HCT116 (cell line): ENCODE measurements at places on chromosomes 3 and 15. TPM values are rescaled to one million over a fixed set of nuclear protein-coding genes. Genes with fewer than 3 reads are reported as not detected.
A peak's percentile ranks its signal among the peaks of the same experiment; 100 is the strongest.

The PLA2G4D gene
- 0.34 TPM for total RNA-seq

The IGSF10 gene
- total RNA-seq, result 0.02 TPM

- H3K36me3 ChIP-seq, result peaks cover 13% of the 10 kb centered on the region; the same call in 1 of the 2 replicates
- H3K4me3 ChIP-seq, result peak overlapping the region; percentile 89
- no peaks in the 10 kb centered on the region for H3K27me3 ChIP-seq
- peak overlapping the region; percentile 75 for H3K27ac ChIP-seq
- no peaks in the 10 kb centered on the region for H3K4me1 ChIP-seq
- no peak for DNase-seq
Measured at GRCh38 chr3:40309925-40310695, 603 bp downstream of the EIF1B start.

DNA sequence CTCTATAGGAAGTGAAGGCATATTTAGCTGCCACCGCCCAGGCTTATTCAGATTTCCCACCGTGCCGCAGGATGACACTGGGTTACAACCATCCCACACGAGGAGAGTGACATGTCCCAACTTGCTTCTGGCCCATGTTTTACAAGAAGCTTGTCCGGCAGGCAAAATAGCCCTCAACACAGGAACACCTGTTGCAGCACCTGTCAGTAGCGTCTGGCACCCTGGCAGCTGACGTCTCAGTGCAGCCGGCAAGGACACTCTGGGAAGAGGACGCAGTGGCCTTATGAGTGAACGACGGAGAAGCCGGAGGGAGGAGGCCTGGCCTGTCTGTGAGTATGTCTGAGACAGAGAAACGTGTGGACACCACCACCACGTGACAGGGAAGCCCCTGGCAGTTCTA, 32.1 kb downstream of the FAM174B start:
- no peaks in the 10 kb centered on the region for H3K36me3 ChIP-seq
- no peak overlapping the region for H3K27ac ChIP-seq
- no peak overlapping the region for H3K4me3 ChIP-seq
- no peak for DNase-seq
- no peaks in the 10 kb centered on the region for H3K4me1 ChIP-seq

GRCh38 chr3:121958801-121959200, 63.2 kb downstream of the ILDR1 start:
- no peak for DNase-seq
- no peak overlapping the region for H3K27ac ChIP-seq
- no peak overlapping the region for H3K4me3 ChIP-seq

The NTRK3 gene
- not detected for total RNA-seq

The ANKUB1 gene
- total RNA-seq, result not detected

The GALNT15 gene
- 0.05 TPM for total RNA-seq

GRCh38 chr3:14959359-14959943, 12.1 kb downstream of the NR2C2 start:
- no peak overlapping the region for H3K4me3 ChIP-seq
- no peaks in the 10 kb centered on the region for H3K4me1 ChIP-seq
- H3K36me3 ChIP-seq, result 0 out of 2 replicates have a peak, but pooled peaks cover 3% of the 10 kb centered on the region
- no peaks in the 10 kb centered on the region for H3K27me3 ChIP-seq
- H3K27ac ChIP-seq, result no peak overlapping the region

- H3K4me3 ChIP-seq, result no peak overlapping the region
- H3K27me3 ChIP-seq, result no peaks in the 10 kb centered on the region
- DNase-seq, result no peak
- no peaks in the 10 kb centered on the region for H3K4me1 ChIP-seq
- H3K27ac ChIP-seq, result no peak overlapping the region
Measured at GRCh38 chr3:71041371-71041770, 542.2 kb downstream of the FOXP1 start.

The TFG gene
- total RNA-seq, result 99.1 TPM

DNA sequence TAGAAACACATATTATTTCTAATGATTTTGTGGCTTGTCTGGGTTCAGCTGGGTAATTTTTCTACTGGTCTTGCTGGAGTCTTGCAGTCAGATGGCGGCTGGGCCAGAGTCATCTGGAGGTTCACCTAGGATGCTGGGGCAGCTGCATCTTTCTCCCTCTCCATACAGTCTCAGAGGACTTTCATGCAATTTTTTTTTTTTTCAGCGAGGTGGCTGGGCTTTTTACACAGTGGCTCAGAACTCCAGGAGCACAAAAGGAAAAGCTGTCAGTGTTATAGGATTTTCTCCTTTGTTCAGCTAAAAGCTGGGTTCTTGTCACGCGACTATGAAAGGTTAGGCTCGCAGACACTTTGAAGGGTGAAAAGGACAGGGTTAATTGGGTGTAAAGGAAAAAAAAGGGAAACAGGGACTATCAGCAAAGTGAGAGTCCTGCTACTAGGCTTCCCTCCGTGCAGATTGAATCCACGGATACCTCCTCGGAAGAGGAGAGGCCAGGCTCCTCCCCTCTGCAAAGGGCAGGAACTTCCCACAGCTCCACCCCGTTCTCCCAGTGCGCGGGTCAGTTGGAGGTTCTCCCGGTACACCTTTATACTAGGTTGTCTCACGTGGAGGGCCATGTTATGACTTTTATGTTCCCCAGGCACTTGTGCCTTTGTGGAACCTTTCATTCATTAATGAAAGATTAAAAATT, 44.3 kb downstream of the ADGRG7 start:
- no peak overlapping the region for H3K4me3 ChIP-seq
- DNase-seq, result no peak
- H3K27ac ChIP-seq, result no peak overlapping the region
- peaks cover 6% of the 10 kb centered on the region; the same call in 1 of the 2 replicates for H3K4me1 ChIP-seq

- H3K4me3 ChIP-seq, result no peak overlapping the region
- H3K27ac ChIP-seq, result no peak overlapping the region
- no peaks in the 10 kb centered on the region for H3K27me3 ChIP-seq
- H3K36me3 ChIP-seq, result no peaks in the 10 kb centered on the region
- H3K4me1 ChIP-seq, result no peaks in the 10 kb centered on the region
Measured at GRCh38 chr15:82184776-82185175, 77.8 kb downstream of the EFL1 start.

DNA sequence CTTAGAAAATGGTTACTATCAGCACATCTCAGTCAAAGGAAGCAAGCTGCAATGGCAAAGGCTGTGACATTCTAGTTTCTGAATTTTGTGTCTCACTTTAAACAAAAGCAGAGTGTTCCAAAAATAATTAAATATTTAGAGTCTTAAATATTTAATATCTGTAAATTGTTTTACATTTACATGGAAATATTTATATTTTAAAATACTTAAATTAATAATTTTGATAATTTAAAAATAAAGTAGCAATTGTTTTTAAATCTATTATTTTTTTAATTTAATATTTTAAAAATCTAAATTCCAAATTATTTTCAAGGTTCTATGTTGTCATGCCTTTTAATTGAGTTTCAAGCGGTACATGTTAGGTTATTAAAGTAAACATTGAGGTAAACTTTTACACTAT, 843.1 kb downstream of the ROBO1 start:
- no peak overlapping the region for H3K27ac ChIP-seq
- no peaks in the 10 kb centered on the region for H3K27me3 ChIP-seq
- H3K4me1 ChIP-seq, result no peaks in the 10 kb centered on the region
- no peak overlapping the region for H3K4me3 ChIP-seq
- DNase-seq, result no peak
- H3K36me3 ChIP-seq, result no peaks in the 10 kb centered on the region

The PLA2G4E gene
- total RNA-seq, result not detected

- H3K27me3 ChIP-seq, result peaks cover 12% of the 10 kb centered on the region
- H3K27ac ChIP-seq, result no peak overlapping the region
- DNase-seq, result no peak
- H3K4me1 ChIP-seq, result no peaks in the 10 kb centered on the region
- no peaks in the 10 kb centered on the region for H3K36me3 ChIP-seq
Measured at GRCh38 chr3:72177075-72178050, 392.4 kb upstream of the PROK2 start.

The GLDN gene
- 3.0 TPM for total RNA-seq

DNA sequence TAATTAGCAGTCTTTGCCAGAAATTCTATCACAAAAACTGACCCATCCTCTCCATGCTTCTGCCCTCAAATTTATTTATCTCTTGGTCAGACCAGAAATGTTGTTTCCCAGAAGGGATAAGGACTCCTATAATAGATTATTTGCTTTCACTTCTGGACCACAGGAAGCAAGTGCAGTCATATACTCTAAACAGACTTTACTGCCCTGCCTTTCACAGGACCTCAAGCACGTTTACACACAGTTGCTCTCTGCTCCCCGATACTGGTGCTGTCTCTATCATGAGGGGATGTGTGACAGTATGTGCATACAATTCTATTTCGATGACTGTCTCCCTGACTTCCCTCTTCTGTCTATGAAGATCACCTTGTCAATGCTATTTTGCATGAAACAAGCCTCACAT, 205.5 kb upstream of the TGFBR2 start:
- H3K27me3 ChIP-seq, result no peaks in the 10 kb centered on the region
- no peak overlapping the region for H3K27ac ChIP-seq
- H3K4me3 ChIP-seq, result no peak overlapping the region
- no peaks in the 10 kb centered on the region for H3K4me1 ChIP-seq

- no peak overlapping the region for H3K27ac ChIP-seq
- H3K36me3 ChIP-seq, result no peaks in the 10 kb centered on the region
- no peak for DNase-seq
Measured at GRCh38 chr15:92599394-92599970, 56.1 kb downstream of the FAM174B start.

DNA sequence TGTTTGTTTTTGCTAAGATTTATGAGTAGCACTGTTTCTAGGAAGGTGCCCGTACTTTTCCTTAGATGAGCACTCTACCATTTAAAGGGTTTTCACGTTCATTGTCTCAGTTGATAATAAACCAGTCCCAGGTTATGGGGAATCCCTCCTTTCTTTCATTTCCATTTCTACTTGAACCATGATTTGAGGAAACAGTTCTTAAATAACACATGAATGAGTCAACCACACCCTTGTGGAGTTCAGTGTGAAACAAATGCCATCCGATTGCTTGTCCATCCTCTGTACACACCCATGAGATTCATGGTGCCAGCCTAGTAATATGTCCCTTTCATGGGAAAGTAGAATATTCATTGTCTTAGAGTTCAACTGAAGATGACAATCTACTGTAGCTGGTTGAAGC, 23.1 kb downstream of the CMTM8 start:
- no peak overlapping the region for H3K4me3 ChIP-seq
- no peak overlapping the region for H3K27ac ChIP-seq
- peaks cover 10% of the 10 kb centered on the region for H3K4me1 ChIP-seq

GRCh38 chr3:49015765-49016164, 2.6 kb downstream of the DALRD3 start:
- DNase-seq, result no peak
- H3K4me1 ChIP-seq, result peaks cover 41% of the 10 kb centered on the region
- H3K4me3 ChIP-seq, result no peak overlapping the region
- H3K36me3 ChIP-seq, result peaks cover 36% of the 10 kb centered on the region; the same call in 1 of the 2 replicates

The TNFSF10 gene
- total RNA-seq, result 0.20 TPM

DNA sequence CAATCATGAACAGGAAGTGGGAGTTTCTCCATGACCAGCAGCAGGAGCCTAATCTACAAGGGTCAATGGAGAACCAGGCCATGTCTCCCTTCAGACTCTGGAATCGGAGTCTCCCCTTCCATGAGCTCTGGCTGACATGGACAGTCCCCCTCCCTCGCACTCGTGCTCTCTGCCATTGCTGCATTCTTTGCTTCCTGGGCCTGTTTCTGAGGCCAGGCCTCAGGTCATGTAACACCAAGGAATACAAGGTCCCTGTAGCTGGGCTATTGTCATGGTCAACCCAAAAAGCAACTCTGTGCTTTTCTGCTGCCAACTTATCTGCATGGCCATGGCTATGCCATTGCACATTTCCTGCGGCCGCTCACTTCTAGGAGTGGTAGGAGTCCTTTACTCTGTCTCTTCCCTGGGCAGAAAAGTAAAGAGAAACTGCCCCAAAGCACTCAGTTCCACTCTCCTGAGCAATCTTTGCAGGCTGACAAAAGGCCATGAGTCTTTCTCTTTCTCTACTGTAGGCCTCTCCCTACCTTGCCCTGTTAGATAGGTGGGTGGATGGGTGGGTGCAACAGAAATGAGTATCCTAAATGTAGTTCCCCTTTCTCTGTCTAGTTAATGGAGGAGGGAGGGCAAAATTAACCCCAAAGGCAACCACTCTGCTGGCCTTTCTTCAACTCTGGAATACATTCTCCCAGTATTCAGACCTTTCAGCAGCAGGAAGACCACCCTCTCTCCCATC, 40.8 kb upstream of the PROK2 start:
- no peak for DNase-seq
- no peaks in the 10 kb centered on the region for H3K36me3 ChIP-seq
- no peak overlapping the region for H3K27ac ChIP-seq
- 0 out of 2 replicates have a peak, but pooled peaks cover 5% of the 10 kb centered on the region for H3K27me3 ChIP-seq

- H3K4me3 ChIP-seq, result no peak overlapping the region
- no peak for DNase-seq
- H3K36me3 ChIP-seq, result no peaks in the 10 kb centered on the region
Measured at GRCh38 chr3:68408626-68409025, 523.7 kb downstream of the TAFA4 start.

- no peak overlapping the region for H3K27ac ChIP-seq
- peaks cover 5% of the 10 kb centered on the region; the same call in 1 of the 2 replicates for H3K27me3 ChIP-seq
- no peaks in the 10 kb centered on the region for H3K36me3 ChIP-seq
- H3K4me3 ChIP-seq, result no peak overlapping the region
- peaks cover 10% of the 10 kb centered on the region; the same call in 1 of the 2 replicates for H3K4me1 ChIP-seq
Measured at GRCh38 chr15:98427321-98427720, 221.0 kb upstream of the IGF1R start.

DNA sequence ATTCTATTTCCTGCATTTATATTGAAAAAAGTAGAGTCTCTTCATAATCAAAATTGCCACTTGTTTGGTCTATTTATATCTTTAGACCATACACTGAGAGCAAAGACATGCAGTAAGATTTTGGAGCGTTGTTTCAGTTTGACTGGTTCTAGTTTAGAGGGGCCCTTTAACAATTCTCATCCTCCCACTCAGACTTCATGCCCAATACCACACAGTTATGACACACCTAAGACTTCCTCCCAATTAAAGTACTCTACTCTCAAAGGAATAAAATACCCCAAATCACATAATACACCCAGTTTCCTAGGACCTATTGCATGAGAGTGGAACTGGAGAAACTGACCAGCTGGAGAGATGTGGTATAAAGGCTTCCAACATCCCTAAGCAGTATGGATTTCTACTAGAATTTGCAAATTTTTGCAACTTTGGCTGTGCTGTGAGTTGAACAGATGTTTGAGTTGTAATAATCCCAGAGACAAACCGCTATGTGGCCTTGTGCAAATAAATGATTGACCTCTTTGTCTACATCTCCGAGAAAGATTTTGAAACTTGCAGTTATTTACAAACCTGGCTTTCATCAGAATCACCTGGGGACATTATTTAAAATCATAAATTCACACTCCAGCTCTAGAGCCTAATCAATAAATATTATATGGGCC, 170.0 kb upstream of the ROBO2 start:
- H3K36me3 ChIP-seq, result no peaks in the 10 kb centered on the region
- H3K4me1 ChIP-seq, result no peaks in the 10 kb centered on the region
- H3K27me3 ChIP-seq, result no peaks in the 10 kb centered on the region
- H3K4me3 ChIP-seq, result no peak overlapping the region
- no peak overlapping the region for H3K27ac ChIP-seq

The LSAMP gene
- 0.25 TPM for total RNA-seq

The ZPLD1 gene
- total RNA-seq, result not detected

DNA sequence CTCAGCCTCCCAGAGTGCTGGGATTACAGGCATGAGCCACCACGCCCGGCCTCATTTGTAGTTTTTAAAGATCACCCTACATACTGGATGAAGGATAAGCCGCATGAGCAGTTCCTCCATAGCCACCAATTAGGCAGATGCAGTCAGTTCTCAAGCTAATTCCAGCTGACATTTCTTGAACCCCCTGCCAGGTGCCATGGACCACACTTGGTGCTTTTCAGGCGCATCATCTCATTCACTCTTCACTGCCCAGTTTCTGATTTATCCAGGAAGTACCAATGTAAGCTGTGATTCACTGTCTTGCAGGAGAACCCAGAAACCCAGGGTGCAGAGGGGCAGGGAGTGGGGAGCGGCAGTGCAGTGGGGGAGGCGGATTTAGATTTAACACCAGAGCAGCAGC, 56.5 kb upstream of the RASA2 start:
- no peak overlapping the region for H3K4me3 ChIP-seq
- no peak overlapping the region for H3K27ac ChIP-seq
- no peaks in the 10 kb centered on the region for H3K4me1 ChIP-seq
- no peak for DNase-seq
- H3K36me3 ChIP-seq, result no peaks in the 10 kb centered on the region
- no peaks in the 10 kb centered on the region for H3K27me3 ChIP-seq
